ENCODE measurements at places on chromosomes 12 and 14.
A peak's percentile ranks its signal among the peaks of the same experiment; 100 is the strongest.

GRCh38 chr12:69966409-69966808, 141.4 kb downstream of the MYRFL start:
- DNase-seq, result no peak

- no peak for DNase-seq
Observed at GRCh38 chr12:41514021-41514777, 326.1 kb downstream of the PDZRN4 start.

GRCh38 chr14:91573894-91574837, 64.1 kb upstream of the PPP4R3A start:
- DNase-seq, result peak; percentile 82

- no peak for DNase-seq
Observed at GRCh38 chr14:30840086-30840779, 34.1 kb upstream of the COCH start.

GRCh38 chr12:68349220-68349621, 17.1 kb upstream of the MDM1 start:
- peak; percentile 54 for DNase-seq

- no peak for DNase-seq
Observed at GRCh38 chr12:112577473-112578329, 159.0 kb downstream of the PTPN11 start.

DNA sequence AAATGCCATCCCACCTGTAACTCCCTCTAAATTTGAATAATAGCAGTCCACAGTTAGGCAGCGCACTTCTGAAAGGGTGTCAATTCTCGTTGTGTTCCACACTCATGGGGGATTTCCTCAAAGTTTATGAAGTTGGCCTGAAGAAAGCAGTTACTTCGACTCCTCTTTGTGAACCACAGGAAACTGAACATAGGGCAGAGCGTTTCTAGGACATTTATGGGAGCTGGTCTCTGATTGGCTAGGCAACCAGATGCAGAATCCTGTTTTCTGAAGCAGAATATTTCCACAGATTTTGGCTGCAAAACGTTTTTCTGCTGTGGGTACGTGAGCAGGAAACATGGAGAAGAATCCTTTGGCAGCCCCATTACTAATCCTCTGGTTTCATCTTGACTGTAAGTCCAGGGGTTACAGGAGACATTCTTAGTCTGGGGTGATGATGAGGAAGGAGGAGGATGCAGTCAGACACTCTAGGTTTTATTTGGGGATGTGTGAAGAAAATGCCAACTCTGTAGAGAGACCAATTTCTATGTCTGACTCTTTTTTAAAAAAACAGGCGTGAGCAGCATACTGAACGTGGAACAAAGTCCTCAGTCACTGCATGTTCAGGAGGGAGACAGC, 431.5 kb upstream of the OR4E1 start:
- DNase-seq, result no peak

GRCh38 chr12:46351138-46351537, 21.4 kb downstream of the SLC38A2 start:
- no peak for DNase-seq

DNA sequence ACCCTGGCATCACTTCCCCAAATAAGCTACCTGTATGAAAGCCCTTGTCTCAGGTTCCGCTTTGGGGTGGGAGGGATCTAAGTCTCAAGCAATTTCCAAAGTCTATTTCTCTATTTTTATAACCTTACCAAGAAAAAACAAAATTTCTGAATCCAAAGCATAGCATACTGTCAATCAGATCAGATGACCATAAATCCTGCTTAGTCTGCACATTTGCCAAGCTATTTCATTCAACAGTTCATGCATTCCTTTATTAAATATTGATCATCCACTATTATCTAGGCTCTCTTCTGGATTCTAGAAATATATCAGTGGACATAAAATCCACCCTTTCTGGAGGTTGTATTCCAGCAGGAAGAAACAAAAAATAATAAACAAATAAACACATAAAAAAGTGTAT, 263.5 kb upstream of the USP15 start:
- no peak for DNase-seq

- no peak for DNase-seq
Observed at GRCh38 chr14:105930572-105930971, 404.2 kb downstream of the TMEM121 start.

GRCh38 chr14:23009483-23009938, 432 bp downstream of the C14orf93 start:
- no peak for DNase-seq

GRCh38 chr12:57160741-57161140, 13.3 kb upstream of the LRP1-AS start:
- no peak for DNase-seq

- peak; percentile 82 for DNase-seq
Observed at GRCh38 chr12:111330800-111331752, 37.8 kb downstream of the PHETA1 start.

DNA sequence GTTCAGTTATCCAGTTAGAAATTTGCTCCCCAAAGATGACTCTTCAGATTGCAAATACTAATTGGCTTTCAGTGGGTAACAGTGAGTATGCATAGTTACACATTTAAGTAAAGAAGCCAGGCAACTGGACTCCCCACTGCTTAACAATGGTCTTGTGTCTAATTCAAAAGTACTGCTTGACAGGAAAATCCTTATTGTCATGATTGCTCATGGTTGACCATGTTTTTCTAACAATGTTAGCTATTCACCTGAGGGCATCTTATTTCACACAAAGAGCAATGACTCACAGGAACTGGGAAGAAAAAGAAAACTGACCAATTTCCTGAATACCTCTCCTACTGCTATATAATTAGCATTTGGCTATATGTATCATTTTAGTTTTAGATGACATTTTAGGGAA, 33.7 kb upstream of the ALG10B start:
- peak; percentile 22 for DNase-seq

DNA sequence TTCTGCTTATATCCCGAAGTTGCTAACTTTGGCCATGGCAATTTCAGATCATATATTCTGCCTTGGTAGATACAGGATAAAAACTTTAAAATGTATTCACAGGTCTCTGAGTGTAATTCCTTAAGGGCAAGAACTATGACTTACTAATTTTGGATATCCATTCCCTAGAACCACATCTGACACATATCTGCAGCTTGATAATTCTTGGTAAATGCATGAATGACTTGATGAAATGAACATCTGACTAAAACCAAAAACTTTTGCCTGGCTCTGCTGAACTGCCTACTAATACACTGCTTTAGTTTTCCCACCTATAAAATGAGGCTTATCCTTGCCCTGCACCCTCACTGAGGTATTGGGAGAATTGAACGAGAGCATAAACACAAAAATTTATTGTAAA, 32.2 kb downstream of the SLC25A21 start:
- no peak for DNase-seq

DNA sequence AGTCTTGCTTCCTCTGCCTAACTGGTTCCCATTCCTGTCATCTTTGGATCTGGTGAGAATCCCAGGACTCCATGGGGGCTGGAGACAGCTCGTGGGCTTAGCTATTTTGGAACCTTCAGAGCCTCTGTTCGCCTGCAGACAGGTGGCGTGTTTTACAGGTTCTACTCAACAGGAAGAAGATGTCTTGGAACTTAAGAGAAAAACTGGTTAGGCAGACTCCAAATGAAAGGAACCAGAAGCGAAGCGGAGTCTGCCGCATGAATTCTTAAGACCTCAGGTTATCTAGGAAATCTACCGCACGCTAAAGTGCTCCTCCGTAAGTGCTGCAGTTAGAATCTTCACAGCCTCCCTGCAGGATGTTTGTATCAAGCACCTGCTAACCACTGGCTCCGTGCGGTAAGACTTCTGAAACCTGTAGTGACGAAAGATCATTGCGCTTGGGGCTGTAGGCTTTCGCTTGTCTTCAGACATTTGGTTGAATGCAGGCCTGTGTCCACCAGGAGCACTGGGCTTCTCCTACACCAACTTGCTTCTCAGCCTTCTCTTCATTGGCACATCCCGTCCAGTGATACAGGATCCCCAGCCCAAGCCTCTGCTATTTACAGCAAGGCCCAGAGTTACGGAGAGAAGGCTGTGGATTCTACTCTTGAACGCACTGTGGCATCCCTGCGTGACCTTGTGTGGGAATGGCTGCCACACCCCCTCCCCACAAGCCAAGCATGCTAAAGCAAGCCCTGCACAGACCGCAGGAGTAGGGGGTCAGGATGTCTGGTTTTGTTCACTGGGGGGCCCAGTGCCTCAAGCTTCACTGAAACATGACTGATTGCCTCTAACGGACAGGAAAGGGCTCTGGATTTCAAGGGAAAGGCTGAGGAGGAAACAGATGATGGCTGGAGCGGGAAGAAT, 35.0 kb downstream of the ACADS start:
- no peak for DNase-seq

- DNase-seq, result peak; percentile 21
Observed at GRCh38 chr12:128258866-128259555, 8.0 kb upstream of the TMEM132C start.

- peak; percentile 19 for DNase-seq
Observed at GRCh38 chr12:32051511-32052211, 55.0 kb upstream of the BICD1 start.

DNA sequence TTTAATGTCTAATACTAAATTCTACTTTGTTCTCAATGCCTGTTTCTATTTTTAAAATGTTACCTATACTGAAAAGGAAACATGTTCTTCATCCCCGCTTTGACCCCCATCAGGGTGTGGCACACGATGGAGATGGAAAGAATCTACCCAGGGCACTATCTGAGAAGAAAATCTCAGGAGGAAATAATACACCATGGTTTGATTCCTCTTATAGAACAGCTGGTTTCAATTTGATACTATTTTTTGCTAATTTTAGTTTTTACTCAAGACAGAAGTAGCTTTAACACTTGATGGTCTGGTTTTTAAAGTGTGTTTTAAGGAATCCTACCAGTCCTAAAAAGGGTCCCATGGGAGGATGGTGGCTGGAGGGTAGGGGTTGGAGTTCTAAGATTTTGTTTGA, 56.7 kb downstream of the PPM1H start:
- no peak for DNase-seq

- DNase-seq, result no peak
Observed at GRCh38 chr12:98733667-98734350, 88.7 kb downstream of the APAF1 start.

- DNase-seq, result peak; percentile 94
Observed at GRCh38 chr12:52278575-52279421, 4.4 kb downstream of the KRT86 start.

DNA sequence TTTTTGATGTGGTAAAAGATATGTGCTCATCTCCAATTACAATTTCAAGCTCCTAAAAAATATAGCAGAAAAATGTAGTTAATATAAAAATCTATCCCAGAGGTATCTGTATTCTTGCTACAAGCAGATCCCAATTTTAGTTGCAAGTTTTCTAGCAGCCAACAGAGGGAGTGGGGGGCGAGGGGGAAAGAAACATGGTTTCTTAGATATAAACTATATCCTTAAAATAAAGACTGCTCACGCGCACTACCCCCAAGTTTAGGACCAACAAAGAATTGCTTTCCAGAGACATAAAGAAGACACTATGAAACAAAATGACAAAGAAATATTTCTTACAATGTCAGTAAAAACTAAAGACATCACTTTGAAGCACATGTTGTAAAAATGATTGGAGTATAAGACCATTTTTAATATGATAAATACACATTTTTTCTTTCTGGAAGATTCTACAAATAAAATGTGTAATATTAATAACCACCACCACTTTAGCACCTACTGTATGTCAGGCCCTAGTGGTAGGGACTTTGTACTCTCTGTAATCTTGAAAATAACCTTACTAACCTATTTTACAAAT, 5.4 kb downstream of the MAGOHB start:
- peak; percentile 60 for DNase-seq
